GM19239 (cell line): ENCODE measurements at places on chromosomes 2 and 18.
A peak's percentile ranks its signal among the peaks of the same experiment; 100 is the strongest.

GRCh38 chr18:79241755-79242154 is 154.0 kb upstream of the NFATC1 start:
- DNase-seq = no peak

GRCh38 chr2:64414736-64415435 is 39.1 kb upstream of the LGALSL start:
- DNase-seq = no peak

- no peak for DNase-seq
Observed at GRCh38 chr2:181304011-181304844, 153.0 kb upstream of the ITGA4 start.

GRCh38 chr18:61929881-61930640 is 37.3 kb upstream of the RNF152 start:
- DNase-seq = no peak

DNA sequence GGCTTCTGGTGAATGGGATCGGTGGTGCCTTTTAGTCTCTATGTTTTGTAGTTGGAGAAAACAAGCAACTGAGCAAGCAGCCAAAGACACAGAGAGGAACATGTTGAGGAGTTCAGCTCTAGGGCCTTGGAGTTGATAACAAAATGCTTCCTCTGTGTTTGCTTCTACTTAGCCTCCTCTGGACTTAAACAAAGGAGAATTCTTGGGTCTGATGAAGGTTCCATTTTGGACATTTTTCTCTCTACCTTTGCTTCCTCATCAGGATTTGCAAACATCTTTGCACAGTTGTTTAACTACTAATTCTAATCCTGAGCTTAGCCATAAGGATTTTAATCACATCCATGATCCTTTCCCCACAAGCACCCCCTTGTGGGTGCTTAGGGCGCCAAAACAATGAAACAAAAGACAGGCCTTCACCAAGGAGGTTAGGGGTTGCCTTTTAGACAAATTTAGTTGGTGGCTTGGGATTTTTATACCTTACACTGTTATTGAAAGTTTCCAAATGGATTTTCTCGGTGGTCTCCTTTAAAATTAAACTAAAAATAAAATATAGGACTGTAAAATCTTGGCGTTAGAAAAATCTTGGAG is 148.5 kb upstream of the SATB2 start:
- no peak for DNase-seq

- DNase-seq = no peak
Observed at GRCh38 chr2:136448986-136449780, 316.2 kb upstream of the THSD7B start.

DNA sequence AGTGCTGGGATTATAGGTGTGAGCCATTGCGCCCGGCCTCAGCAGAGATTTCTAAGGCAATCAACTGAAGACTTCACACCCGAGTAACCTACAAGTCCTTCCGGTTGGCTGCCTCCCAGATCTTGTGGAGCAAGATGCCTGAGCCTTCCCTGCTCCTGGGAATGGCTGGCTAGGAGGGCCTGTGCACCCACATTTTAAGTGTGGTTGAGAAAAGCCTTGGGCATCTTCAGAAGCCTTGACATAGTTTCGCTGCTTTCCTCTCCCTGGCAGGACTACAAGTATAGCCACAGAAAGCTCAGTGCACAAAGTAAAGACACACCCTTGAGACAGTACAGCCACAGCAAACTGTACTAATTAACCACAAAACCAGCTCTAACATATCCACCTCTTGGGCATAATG is 35.2 kb downstream of the E2F6 start:
- DNase-seq = no peak

- no peak for DNase-seq
Observed at GRCh38 chr2:152453129-152453911, 118.3 kb downstream of the FMNL2 start.

DNA sequence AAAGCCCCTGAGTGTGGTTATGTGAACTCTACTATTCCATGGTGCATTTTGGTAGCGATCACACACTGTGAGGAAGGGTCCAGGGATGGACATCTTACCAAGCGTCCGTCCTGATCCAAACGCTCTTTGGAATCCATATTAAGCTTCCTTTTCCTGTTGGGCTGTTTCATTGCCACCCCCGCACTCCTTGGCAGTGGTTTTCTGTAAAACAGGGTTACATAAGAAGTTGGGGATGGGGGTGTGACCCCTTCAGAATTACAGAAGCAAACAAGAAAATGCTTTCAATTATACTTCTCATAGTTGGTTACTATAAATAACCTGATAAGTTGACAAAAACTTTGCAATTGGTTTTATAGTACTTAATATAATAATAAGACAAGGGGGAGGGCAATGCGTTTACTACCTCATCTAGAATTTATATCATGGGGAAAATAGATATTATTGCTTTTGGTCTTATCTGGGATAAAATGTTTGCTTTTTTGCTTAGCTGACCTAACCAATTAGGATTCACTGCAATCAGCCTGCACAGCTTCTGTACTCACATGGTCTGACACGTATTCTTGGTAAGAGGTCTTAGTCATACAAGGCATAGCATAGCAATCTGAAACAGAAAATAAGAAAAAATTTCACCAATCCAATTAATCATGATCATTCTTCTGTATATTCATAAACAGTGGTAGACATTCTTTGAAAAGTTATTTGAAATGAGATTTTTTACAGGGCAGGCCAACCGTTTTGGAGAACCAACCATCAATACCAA is 103.1 kb downstream of the L3MBTL4 start:
- DNase-seq = no peak

DNA sequence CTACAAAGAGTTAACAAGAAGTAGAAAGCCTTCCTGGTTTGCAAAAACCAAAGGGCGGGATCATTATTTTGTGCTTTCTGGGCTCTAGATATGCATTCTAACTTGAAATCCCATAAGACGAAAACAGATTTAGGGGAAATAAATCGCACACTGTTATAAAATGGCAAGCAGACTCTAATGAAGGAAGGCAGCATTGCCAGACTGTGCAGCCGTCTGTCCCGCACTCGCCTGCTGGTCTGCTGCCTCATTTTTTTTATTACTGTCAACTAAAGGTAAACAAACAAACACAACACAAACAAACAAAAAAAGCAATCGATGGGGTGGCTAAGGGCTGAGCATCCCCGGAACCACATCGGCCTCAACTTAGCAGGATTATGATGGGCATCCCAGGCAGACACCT is 24.4 kb downstream of the ZNF521 start:
- DNase-seq = no peak

- DNase-seq = no peak
Observed at GRCh38 chr2:32442020-32442467, 85.2 kb downstream of the BIRC6 start.

DNA sequence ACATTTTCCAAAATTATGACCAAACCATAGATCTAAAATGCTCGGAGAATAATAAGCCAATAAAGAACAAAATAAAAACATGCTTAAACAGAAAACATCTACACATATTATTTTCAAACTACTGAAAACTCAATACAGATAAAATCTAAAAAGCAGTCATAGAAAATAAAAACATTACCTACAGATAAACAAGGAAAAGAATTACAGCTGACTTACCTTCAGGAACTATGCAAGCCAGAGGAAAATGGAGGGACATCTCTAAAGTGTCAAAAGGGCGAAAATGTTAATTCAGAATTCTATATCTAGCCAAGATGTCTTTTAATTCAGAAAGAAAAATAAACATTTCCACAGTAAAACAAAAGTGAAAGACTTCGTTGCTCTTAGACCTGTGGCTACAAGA is 112.9 kb upstream of the GYPC start:
- DNase-seq = no peak

DNA sequence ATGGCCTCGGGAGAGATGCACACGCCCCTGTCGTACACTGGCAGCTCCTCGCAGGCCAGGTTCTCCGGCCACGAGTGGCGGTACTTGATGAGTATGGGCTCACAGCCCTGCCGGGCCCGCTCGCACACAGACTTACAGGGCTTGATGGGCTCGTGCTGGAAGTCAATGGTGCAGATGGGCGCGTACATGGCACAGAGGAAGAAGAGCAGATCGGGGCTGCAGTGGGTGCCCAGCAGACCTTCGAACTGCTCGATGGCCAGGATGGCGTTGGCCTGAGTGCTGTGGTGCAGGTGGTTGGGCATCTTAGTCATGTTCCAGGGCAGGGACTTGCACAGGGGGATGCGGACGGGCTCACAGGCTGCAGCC is 359 bp downstream of the FRZB start:
- no peak for DNase-seq

- DNase-seq = no peak
Observed at GRCh38 chr18:10090668-10091067, 176.9 kb downstream of the VAPA start.

DNA sequence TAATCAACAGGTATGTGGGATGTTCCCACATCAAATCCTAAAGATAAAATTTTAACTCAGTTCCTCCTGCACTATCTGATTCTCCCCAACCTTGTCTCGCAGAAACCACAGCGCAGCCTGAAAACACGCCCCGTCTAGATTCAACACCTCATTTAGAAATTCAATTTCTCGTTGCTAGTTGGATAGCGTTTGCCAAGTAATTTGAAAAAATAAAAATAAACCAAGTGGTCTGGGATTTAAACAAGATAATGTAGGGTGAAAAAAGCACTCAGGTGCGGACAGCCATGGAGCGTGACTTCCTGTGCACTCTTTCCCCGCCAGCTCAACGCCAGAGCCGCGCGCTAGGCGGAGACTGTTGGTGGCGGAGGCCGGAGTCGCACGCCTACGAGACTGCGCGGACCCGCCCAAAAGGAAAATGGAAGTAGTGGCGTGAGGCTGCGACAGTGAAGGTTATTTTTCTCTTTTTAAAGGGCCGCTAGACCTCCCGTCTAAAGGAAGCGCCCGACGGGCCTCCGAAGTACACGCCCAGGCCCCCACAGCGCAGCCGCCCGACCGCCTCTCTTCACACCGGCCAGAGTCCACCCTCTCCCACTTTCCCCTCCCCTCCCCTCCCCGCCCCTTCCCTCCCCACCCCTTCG is 615 bp upstream of the CCNT2 start:
- peak; percentile 29 for DNase-seq

DNA sequence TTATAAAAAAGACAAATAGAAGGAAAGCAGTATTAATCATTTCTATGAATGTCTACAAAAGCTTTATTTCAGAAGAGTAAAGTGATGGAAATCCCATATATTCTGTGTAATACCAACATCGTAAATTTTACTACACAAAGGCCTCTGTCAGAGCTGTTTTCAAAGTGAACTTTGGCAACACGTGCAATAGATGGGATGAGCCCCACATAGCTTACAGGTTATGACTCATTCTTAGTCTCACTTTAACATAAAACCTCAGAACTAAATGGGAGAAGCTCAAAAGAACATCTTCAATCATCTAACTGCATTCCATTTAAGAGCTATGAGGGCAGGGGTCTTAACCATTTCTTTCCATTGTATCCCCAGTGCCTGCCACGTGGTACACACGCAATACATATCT is 11.5 kb downstream of the VPS4B start:
- no peak for DNase-seq

DNA sequence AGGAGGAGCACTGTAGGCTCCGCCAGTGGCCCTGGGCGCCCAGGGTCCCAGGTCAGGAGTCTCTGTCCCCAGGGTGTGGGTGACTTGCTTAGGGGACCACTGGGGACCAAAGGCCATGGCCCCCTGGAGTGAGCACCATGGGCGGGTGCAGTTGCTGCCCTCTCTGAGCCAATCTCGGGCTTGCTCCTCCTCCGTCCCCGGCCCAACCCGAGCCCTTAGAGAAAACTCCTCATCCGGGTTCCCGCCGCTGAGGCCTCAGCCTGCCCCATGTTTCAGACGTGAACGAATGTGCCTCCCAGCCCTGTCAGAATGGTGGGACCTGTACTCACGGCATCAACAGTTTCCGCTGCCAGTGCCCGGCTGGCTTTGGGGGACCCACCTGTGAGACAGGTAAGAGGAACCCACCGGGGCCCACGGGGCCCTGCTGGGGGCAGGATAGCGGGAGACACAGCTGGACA is 38.6 kb downstream of the SNED1 start:
- peak; percentile 41 for DNase-seq

GRCh38 chr18:25704494-25704893 is 352.5 kb upstream of the ZNF521 start:
- no peak for DNase-seq

- DNase-seq = no peak
Observed at GRCh38 chr18:37764541-37765288, 199.1 kb upstream of the CELF4 start.

DNA sequence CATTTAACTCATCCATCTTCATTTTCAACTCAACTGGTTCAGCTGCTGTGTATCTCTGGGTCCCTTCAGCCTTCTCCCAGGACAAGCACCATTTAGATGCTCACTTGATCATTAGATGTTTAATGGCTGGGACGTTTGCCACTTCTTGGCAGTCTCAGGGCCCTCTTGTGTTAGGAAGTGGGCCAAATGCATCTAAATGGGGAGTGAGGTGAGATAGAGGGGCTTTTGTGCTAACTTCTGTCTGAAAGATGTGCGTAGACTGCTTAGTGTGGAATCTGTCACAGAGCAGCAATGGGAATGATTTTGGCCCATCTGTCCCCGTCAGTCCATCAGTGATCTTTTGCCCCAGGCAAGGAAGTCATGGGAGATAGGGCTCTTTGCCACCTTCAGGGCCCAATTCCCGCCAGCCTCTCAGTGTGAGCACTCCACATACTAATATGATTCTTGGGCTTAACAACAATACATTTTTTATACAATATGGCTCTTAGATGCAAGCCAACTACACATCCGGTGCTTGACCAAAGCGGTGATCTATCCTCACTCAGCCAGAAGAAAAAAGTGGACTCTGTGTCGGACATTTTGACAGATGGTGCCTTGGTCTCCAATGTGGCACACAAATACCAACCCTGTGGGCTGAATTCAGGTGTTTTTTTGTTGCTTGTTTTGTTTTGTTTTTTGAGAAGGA is 95.7 kb upstream of the EPC2 start:
- DNase-seq = no peak

GRCh38 chr2:58428096-58429013 is 187.2 kb upstream of the FANCL start:
- no peak for DNase-seq

GRCh38 chr18:30985753-30986152 is 56.8 kb downstream of the DSC3 start:
- no peak for DNase-seq

- DNase-seq = no peak
Observed at GRCh38 chr2:48355494-48355893, 174.5 kb upstream of the STON1 start.

DNA sequence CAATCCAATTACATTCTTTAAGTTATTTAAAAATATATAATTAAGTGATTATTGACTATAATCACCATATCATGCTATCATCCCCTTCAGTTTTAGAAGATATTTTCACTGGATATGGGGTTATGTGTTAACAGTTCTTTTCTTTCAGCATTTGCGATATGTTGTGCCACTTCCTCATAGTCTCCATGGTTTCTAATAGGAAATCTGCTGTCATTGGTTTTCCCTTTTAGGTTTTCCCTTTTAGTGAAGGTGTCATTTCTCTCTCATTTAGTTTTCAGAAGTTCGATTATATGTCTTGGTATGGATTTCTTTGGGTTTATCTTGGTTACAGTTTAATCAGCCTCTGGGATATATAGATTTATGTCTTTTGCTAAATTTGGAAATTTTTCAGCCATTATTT is 34.8 kb upstream of the EPG5 start:
- no peak for DNase-seq

DNA sequence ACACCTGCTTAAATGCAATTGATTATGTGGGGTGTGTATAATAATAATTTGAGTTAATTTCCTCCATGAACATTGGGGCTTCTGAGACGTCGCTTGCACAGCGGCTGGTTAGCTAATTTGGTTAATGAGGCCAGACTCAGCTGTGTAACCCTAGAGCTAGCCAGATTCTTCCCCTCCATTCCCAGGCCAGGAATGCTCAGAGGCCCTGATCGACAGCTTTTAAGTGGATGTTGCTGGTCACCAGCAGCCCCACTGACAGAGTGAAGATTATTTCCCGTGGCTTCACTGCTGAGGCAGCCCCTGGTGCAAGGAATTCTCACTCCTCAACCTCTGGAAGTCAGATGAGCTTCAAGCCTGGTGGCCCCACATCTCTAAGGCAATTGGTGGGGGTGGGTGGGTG is 12.4 kb upstream of the EPAS1 start:
- DNase-seq = no peak
